ENCODE measurements at places on chromosomes 6 and 20.

GRCh38 chr20:16821211-16822089, 73.3 kb downstream of the OTOR start:
- no peak for DNase-seq

GRCh38 chr6:98779618-98780017, 54.8 kb upstream of the POU3F2 start:
- DNase-seq = no peak

- no peak for DNase-seq
Observed at GRCh38 chr20:48180618-48181017, 395.3 kb upstream of the SULF2 start.

DNA sequence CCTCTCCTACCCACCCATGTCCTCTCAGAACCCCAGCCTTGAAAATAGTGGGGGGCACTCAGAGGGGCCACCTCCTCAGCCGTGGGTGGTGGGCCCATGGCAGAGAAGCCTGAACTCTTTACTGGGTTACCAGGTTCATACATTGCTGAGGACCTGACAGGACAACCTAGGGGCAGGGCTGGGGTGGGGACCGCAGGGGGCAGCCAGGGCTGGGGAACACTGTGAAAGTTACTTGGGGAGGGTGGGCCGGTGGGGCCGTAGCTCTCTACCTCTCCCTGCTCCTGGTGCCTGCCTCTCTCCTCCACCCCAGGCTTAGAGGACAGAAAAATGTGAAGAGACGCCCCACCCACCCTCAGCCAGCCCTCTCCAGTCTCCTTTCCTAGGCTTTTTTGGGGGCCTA, 15.4 kb downstream of the MDFI start:
- no peak for DNase-seq

- DNase-seq = no peak
Observed at GRCh38 chr6:163630572-163630971, 216.1 kb downstream of the QKI start.

- peak; percentile 46 for DNase-seq
Observed at GRCh38 chr20:57596998-57597939, 23.0 kb downstream of the ZBP1 start.

DNA sequence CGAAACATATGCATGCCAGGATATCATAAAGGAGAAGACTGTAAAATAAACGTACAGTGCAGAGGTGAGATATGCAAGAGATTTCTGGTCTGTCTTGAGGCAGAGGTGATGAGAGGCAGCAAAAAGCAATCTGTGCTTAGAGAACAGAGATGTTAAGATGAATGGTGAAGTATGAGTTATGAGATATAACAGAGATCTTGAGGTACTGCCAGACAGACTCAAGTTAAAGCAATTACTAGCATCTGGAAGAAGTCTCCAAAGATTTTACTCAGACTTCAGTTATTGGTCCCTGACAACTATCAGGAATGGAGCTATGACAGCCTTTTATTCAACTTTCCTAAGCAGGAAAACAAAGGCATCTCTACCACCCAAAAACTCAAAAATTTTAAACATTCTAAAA, 122.8 kb upstream of the DST start:
- DNase-seq = no peak

GRCh38 chr20:50826121-50826520, 31.3 kb downstream of the BCAS4 start:
- no peak for DNase-seq

DNA sequence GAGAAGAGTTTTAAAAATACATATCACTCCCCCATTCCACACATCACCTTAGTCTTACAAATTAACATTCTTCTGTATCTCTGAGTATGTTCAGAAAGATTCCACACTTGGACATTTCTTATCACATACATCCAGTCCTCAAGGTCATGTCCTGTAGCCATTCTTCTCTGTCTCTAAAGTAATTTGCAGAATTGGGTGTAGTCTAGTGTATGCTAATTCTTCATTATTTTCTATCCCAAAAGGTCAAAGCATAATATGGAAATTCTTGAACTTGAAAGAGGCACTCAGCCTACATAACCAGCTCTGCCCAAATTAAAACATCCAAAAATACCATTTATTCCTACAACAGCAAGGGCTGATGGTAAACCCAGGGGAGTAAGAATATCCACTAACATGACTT, 286.0 kb downstream of the HAO1 start:
- DNase-seq = no peak

DNA sequence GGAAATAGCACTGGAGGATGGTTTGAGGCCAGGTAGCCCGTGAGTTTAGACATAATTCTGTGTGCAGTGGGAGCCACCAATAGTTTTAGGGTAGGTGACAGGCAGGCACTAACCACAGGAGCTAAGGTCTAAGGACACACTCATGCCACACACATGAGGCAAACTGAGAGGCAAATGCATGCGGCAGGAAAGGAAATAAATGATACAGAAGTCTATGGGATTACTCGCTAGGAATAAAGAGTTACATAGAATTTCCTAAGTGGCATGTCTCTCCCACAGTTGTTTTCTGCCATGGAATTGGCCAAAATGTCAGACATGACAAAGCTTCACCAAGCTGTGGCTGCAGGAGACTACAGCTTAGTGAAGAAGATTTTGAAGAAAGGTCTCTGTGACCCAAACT, 4.9 kb downstream of the ANKRD66 start:
- no peak for DNase-seq

DNA sequence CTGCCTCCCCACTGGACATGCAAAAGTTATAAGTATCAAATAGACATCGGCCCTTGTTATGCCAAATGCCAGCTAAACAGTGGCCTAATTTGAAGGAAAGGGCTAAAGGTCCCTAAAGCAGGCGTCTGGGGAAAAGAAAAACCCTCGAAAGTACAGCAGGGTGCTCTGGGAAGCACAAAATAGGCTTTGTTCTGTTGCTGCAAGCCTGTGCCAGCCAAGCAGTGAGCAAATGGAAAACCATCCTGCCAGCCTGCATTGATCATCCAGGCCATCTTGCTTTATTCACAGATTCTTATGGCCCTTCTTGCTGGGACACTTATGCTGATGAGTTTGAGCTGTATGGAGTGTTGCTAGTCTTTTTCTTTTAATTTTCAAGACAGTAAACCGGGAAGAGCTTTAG, 62.2 kb upstream of the PLEKHG1 start:
- DNase-seq = no peak

- DNase-seq = no peak
Observed at GRCh38 chr20:20018366-20018765, 1.2 kb downstream of the NAA20 start.

DNA sequence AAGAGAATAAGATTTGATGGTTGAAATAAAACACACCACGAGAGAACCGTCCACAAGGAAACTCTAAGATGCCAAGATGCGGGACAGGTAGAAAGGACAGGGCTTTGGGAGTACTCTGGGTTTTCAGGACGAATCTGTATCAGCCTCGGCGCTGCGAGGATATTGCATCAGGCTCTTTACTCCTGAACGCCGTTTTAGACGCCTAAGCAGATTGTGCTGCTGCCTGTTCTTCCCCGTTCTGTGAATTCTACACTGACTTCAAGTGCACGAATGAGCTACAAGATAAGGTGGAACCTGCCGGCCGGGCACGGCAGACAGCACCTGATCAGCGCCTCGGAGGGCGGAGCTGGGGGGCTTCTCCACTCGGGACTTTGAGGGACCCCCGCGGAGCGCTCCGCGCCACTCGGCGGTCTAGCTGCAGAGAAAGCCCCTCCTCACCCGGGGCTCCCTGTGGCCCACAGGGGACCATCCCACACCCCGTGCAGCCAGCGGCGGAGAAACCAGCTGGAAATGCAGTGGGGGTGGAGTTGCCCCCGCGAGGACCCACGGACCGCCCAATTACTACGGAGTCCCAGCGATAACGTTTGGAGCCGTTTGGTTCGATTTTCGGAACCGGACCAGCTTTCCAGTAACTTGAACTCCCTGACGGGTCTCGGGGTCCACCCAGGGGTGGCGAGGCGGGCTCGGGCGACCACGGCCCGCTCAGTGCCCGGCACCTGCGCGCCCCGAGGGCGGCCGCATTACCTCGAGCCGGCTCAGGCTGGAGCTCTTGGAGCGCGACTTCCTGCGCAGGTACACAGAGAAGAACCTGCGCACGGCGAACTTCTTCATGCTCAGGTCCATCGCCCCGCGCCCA, 646 bp downstream of the RPS6KA2 start:
- peak; percentile 43 for DNase-seq

DNA sequence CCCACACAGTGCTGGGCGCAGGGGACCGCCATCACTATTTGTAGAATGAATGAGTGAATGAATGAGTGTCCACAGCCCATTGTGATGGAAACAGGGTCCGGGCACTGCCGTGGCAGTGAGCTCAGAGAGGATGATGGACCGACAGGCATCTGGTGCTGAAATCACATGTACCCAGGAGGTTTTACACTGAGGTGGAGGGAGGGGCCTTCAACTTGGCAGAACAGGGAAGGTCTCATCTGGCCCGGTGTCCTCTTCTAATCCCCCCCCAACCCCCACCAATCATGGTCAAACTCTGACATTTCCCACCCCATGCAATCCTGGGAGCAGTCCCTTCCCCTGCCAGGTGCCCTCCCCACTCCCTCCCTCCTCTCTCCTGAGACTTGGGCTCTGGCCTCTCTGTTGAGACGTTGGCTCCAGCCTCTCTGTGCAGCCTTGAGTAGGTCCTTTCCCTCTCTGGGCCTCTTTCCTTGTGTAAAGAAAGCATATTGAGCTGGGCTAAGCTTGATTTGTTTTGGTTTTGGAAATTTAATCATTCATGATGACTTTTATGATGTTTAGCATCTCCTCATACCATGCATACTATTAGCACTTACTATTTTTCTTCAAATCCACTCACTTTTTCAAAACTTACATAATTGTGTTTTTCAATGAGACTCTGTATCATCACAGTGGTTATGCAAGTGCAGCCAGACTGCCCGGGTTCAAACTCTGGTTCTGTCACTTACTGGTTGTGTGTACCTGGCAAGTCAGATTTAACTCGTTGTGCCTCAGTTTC, 10.8 kb downstream of the KIAA1755 start:
- no peak for DNase-seq

DNA sequence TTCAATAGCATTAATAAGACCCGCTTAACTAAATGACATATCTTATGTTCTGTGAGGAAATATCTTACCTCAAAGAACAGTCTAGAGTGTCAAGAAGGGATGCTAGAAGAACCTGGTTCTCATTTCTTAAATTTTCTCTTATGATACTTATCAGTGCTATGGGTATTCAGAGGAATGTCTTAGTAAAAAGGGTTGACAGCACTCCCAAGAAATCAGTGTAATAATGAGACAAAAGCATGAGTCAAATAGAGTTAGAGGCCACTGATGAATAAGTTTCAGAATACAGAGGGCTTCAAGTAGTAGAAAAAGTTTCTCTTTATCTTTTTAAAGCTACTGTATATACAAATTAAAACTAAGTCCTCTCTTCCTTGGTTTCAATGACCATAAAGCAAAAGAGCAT, 242.8 kb downstream of the GJA1 start:
- no peak for DNase-seq

GRCh38 chr6:114007516-114007915, 36.6 kb upstream of the HDAC2 start:
- DNase-seq = no peak

DNA sequence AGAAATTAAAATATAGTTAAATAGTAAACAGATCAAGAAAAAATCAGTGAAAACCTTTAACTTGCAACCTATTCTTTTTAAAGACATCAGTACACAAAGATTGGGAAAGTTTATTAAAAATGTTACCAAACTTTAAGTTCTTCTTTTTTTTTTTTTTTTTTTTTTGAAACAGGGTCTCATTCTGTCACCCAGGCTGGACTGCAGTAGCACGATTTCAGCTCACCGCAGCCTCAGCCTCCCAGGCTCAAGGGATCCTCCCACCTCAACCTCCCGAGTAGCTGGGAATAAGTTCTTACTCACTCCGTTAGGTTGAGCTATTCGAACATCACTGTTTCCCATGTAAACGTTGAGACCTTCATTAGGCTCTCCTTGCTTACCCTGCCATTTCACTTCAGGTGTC, 5.6 kb downstream of the MAP3K5 start:
- no peak for DNase-seq

DNA sequence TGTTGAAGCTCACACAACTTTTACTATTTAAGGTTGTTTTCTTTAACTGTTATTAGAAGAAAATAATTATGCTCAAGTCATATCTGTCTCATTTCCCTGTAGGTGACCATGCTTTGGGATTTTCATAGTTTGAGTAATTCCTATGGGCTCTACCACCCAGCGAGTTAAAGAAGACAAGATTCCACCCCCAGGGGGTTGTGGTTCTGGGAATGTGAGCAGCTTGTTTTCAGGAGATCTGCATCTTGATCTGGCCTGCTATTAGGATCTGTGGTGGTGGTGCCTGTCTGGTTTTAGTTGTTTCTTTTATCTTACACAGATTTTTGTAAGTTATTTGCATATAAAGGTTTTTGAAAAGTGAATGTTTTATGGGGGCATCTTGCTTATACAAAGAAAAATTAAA, 20.2 kb upstream of the REV3L start:
- no peak for DNase-seq

- DNase-seq = no peak
Observed at GRCh38 chr6:123116370-123116769, 120.3 kb downstream of the CLVS2 start.

- no peak for DNase-seq
Observed at GRCh38 chr6:157050537-157051265, 272.6 kb downstream of the TMEM242 start.

DNA sequence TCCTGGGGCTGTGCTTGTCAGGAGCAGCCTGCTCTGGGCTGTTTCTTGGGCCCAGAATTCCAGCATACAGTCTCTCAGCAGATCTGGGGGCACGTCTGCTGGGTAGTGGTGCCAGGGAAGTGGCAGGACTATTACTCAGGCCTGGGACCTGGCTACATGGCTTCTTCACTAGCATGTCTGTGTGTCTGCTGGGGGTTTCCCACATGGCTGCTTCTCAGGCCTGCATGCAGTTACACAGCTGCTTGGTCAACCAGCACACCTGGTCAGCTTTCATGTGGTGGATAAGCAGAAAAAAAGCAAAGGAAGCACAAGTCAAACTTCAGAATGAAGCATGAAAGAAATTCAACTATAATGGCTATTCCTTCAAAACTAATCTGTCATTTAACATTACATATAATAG, 316.2 kb upstream of the NOX3 start:
- no peak for DNase-seq

DNA sequence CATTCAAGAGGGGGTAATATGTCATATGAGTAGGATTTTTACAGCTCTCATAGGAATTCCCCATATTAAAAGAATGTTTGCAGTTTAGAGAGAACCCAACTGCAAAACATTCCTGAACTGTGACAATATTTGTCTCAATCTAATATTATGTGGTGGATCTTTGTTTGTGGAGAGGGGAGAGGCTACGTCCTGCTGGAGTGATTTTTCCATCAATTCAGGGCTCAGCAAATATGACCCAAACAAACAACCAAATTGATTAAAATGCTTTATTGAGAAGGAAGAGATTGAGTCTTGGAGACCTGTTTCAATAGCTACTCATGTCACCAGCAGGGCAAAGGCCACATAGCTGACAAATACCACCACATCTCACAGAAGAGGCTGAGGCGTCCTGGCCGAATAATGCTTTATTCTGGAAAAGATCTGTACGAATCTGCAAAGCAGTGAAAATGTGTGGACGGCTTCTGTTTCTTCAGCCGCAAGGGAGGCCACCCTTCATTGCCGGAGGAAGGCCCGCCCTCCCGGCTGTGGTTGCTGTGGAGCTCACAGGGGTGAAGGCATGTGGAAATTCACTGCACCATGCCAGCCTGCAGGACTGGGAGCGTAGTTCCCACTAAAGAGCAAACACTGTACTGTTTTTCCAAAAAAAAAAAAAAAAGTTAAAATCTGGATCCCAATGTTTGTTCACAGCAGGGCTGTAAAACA, 89.7 kb upstream of the QKI start:
- no peak for DNase-seq

- no peak for DNase-seq
Observed at GRCh38 chr6:30192076-30192475, 21.1 kb downstream of the TRIM26 start.

All from activated naive CD4-positive, alpha-beta T cell (primary cell).